ENCODE measurements at places on chromosomes 1 and 21. TPM values are rescaled to one million over a fixed set of nuclear protein-coding genes. Genes with fewer than 3 reads are reported as not detected.

ACBD6 gene
- 53.5 TPM for total RNA-seq

DNA sequence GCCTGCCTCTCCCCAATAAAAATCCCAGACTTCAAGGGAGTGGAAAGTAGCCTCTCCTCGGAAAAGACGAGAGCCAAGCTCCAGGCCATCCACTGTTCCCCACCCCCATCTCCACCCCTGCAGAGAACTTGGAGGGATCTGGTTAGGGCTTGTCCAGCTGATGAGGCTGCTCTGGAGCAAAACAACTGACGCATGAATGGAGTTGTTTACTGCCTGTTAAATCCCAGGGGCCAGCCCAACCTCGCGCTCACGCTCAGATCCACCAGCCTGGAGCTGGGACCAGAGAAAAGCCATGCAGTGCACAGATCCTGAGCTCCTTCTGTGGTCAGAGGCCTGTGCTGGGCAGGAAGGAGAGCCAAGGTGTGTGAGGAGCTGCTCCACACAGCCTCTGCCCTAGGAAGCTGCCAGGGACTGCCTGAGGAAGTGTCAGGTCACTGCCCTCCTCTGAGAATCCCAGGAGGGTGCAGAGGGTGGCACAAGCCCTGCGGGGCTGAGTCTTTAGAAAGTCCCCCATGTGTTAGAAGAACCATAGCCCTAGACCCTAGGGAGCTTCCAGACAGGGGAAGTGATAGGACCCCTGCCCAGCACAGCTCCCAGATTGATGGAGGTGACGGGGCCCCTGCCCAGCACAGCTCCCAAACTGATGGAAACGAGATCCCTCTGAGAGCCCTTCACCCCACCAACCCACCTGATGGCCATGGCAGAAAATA, 109.0 kb upstream of the IPO9 start:
- H3K36me3 ChIP-seq: peaks cover 5% of the 10 kb centered on the region
- H3K4me3 ChIP-seq: no peak overlapping the region
- H3K27ac ChIP-seq: peak overlapping the region; percentile 73
- no peak for DNase-seq

DNA sequence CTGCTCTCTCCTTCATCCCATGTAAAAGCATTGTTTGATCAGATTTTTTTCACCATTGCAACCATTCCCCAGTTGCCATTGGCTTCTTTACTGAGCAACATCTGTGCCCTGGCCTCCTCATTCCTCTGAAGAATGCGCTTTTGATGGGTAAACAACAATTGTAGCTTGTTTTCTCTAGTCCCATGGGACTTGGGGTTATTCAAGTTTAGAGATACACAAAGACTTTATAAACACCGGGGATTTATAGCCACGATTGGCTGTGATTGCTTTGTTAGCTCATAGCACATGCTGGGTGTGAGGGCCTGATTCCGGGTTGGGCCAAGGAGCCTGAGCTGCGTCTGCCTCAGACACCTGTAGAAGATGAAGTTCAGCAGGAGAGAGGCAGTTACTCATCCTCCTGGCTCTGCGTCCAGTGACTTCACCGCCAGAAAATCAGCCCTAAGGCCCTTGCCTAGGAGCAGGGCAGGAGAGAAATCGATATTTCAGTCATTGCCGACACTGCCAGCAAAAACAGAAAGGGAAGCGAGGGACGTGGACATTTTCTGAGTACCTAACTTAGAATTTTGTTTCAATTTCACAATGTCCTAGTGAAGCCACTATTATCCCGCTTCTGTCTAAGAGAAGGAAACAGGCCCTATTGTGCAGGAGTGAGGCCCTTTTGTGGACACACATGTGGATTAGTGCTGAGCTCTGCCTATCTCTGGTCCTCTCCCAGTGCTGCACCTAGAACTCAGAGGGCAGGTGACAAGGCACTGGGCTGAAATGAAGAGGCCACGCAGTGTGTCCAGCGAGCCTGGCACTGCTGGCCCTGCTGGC, 159.8 kb upstream of the USP24 start:
- no peak overlapping the region for H3K4me3 ChIP-seq
- DNase-seq: no peak
- no peaks in the 10 kb centered on the region for H3K36me3 ChIP-seq
- H3K4me1 ChIP-seq: no peaks in the 10 kb centered on the region
- H3K27ac ChIP-seq: no peak overlapping the region
- no peaks in the 10 kb centered on the region for H3K27me3 ChIP-seq

DNA sequence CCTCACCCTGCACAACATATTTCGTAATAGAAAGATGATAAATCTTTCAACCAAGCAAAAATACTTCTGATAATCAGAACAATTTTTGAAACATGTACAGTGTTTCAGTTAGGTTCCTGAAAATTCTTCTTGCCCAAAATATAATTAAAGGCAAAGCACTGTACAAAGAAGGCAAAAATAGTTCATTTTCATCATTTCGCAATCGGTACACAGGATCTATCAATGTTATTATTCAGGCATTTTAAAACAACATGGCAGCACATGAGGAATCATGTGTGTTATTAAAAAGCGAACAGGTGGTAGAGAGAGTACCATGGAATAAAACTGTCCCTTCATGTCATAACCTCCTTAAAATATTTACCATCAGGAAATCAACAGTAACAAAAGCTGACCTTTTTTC, 356.9 kb downstream of the DPYD start:
- no peak overlapping the region for H3K4me3 ChIP-seq
- H3K36me3 ChIP-seq: no peaks in the 10 kb centered on the region
- no peaks in the 10 kb centered on the region for H3K27me3 ChIP-seq
- no peak overlapping the region for H3K27ac ChIP-seq
- no peaks in the 10 kb centered on the region for H3K4me1 ChIP-seq

DNA sequence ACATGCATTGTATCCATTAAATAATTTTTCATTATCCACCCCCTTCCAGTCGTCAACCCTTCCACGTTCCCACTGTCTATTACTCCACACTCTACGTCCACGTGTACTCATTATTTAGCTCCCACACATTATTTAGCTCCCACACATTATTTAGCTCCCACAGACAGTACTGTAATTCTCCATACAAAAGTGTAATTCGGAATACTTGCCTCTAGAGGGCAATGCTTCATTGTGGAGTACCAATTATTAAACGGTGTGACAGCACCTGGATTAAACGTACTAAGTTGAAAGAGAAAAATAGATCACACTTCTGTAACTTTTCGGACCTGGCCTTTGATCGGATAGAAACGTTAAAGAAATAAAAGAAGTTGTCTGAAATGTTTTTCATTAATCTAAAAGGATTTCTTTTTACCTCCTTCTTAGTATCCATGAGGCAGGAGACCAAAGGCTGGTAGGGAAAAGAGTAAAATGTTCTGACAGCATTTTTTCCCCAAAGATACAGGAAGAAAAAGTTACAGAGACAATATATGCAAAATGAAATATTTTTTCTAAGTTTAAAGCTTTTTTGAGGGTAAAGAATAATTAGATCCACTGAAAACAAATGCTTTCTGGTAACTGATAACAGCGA, 99.2 kb downstream of the LHX8 start:
- no peak for DNase-seq
- no peaks in the 10 kb centered on the region for H3K27me3 ChIP-seq
- no peaks in the 10 kb centered on the region for H3K4me1 ChIP-seq
- no peak overlapping the region for H3K27ac ChIP-seq

DNA sequence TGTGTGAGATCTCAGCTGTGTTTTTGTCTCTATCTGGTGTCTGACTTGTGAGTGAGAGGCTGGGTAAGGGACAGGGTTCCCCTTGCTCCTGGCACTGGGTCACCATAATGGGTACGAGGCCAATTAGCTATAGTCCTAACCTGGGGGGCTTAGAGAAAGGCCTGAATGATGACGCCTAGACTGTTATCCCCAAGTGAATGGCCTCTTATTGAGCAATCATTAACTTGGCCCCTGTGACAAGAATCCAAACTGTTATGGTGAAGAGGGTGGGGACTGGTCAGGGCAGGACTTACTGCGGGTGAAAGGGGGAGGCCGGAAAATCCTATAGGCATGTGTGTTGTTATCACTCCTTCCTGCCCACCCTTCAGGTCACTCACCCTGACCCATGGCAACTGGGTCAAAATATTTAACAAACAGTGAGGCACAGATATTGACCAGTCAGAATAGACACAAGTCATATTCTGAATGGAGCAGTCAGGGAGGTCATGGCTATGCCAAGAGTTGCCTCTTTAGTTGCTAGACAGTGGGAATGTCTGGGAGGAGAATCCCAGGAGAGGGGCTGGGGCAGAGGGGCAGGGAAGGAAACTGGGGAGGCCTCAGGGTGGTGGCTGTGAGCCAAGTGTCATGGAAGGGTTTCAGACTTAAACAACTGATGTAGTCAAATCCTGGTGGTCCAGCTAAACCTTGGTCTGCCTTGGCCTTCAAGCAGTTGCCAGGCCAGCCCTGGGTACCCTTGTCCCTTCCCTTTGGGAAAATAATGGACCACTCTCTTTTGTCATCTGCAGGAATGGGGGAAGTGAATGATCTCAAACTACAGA, 3.2 kb downstream of the NR0B2 start:
- no peaks in the 10 kb centered on the region for H3K4me1 ChIP-seq
- H3K27me3 ChIP-seq: no peaks in the 10 kb centered on the region
- no peak for DNase-seq
- no peak overlapping the region for H3K4me3 ChIP-seq
- H3K36me3 ChIP-seq: no peaks in the 10 kb centered on the region
- H3K27ac ChIP-seq: no peak overlapping the region

GRCh38 chr21:22363504-22363903, 1365.3 kb downstream of the NCAM2 start:
- H3K27ac ChIP-seq: no peak overlapping the region
- no peaks in the 10 kb centered on the region for H3K4me1 ChIP-seq
- H3K27me3 ChIP-seq: no peaks in the 10 kb centered on the region
- H3K4me3 ChIP-seq: no peak overlapping the region

GRCh38 chr1:101929343-101929742, 67.4 kb downstream of the OLFM3 start:
- no peaks in the 10 kb centered on the region for H3K27me3 ChIP-seq
- DNase-seq: no peak
- no peak overlapping the region for H3K27ac ChIP-seq
- H3K4me1 ChIP-seq: no peaks in the 10 kb centered on the region
- no peaks in the 10 kb centered on the region for H3K36me3 ChIP-seq
- H3K4me3 ChIP-seq: no peak overlapping the region

GRCh38 chr1:97787231-97787630, 133.6 kb downstream of the DPYD start:
- no peak overlapping the region for H3K27ac ChIP-seq
- no peak for DNase-seq
- no peaks in the 10 kb centered on the region for H3K36me3 ChIP-seq
- H3K4me3 ChIP-seq: no peak overlapping the region
- H3K4me1 ChIP-seq: peaks cover 8% of the 10 kb centered on the region

MMP23B gene
- 201 TPM for total RNA-seq

DNA sequence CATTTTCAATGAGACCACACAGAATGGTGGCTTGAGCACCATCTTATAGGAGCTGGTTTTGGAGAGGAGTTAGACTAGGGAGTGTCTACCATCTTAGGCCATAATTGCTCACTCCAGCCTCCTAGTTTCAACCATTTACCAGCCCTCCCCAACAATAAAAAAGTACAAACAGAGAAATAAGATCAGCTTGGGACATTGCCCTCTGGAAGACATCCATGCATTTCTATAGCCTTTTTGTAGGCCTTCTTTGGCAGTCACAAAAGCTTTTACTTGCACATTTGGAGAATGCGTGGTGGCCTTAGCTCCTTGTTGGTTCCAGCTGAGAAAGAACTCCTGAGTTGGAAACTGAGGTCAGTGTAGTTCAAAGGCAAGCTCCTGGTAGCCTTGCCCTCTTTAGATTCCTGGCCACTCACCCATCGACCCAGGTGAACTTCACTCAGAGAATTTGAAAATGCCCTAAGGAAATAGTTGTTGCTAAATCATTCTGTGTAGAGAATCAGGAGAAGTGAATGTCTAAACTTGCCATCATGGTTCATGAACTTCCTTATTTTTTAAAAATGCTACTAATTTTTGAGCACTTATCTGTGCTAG, 301.7 kb upstream of the PROX1 start:
- H3K4me3 ChIP-seq: no peak overlapping the region
- no peaks in the 10 kb centered on the region for H3K36me3 ChIP-seq
- DNase-seq: no peak
- H3K27ac ChIP-seq: no peak overlapping the region
- no peaks in the 10 kb centered on the region for H3K27me3 ChIP-seq
- no peaks in the 10 kb centered on the region for H3K4me1 ChIP-seq

DNA sequence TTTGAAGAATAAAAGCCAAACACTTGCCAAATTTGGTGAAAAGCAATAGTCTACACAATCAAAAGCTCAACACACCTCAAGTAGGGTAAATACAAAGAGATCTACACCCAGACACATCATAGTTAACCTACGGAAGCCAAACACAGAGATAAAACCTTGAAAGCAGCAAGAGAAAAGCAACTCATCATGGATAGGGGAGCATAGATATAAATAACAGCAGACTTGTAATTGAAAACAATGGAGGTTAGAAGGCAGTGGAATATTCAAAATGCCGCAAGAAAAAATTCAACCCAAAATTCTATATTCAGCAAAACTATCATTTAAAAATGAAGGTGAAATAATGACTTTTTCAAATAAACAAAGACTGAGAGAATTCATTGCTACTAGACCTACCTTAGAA, 105.1 kb downstream of the ITSN1 start:
- H3K36me3 ChIP-seq: no peaks in the 10 kb centered on the region
- no peaks in the 10 kb centered on the region for H3K27me3 ChIP-seq
- DNase-seq: no peak
- H3K27ac ChIP-seq: no peak overlapping the region

GPR61 gene
- total RNA-seq: not detected

- H3K27ac ChIP-seq: no peak overlapping the region
- H3K36me3 ChIP-seq: no peaks in the 10 kb centered on the region
- no peak for DNase-seq
Observed at GRCh38 chr1:152022474-152022873, 14.3 kb downstream of the S100A11 start.

DNA sequence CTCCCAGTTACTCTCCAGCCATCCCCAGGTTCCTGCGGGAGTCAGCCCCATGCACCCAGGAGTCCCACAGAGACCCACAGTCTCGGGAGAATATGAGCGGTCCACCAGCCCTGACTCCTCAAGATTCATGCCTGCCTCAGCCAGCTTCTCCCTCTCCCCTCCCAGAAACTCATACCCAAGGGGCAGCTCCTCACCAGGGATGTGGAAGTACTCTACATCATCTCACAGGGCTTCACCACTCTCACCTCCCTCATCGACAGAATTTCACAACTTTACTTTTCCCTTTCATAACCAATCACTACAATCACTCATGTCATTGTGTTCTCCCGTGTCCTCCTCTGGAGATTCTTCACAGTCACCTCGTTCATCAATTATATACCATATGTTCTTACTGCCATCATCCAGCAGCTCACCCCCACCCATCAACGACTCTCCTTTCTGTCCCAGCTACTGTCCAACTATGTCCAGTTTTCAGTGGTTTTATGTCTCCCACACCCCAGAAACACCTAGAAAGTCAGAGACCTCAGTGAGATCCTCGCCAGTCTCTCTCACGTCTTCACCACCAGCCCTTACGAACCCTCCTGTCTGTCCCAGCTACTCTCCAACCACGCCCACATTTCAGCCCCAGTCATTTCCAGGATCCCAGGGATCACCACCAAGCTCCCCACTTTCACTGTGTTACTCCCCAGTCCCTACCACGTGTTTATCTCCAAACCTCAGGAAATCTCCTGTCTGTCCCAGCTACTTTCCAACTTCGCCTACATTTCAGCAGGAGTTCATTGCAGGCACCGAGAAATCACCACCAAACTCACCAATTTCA, 1530.1 kb upstream of the TPTE start:
- DNase-seq: no peak
- H3K4me1 ChIP-seq: no peaks in the 10 kb centered on the region
- no peak overlapping the region for H3K27ac ChIP-seq
- H3K36me3 ChIP-seq: no peaks in the 10 kb centered on the region

TACSTD2 gene
- 6.9 TPM for total RNA-seq

Data from thoracic aorta (tissue), 2 donors.